ENCODE measurements at places on chromosomes 12 and 14.

DNA sequence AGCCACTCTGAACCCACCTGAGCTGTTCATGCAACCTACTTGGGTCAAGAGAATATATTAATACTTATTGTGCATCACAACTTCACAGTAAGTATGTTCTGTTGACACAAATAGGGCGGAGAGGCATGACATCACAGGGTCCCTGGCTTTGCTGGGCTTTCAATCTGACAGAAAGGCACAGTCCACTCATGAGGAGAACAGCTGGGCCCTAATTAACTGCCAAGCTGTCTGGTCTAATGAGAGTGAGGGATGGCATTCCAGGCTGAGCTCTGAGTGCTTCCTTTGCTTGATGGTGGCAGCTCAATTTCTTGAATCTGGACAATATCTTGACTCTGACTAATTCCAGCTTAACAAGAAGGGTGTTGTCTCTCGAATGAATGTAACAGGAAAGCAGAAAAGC lies 2.0 kb downstream of the EFCAB11 start:
- no peak for DNase-seq

GRCh38 chr14:102362084-102362483 lies 606 bp downstream of the CINP start:
- peak; percentile 21 for DNase-seq

GRCh38 chr12:106291342-106291741 lies 11.2 kb upstream of the TCP11L2 start:
- no peak for DNase-seq

GRCh38 chr12:43969882-43970281 lies 134.0 kb downstream of the TMEM117 start:
- no peak for DNase-seq

GRCh38 chr14:106788534-106788933 lies 1262.2 kb downstream of the TMEM121 start:
- no peak for DNase-seq

- no peak for DNase-seq
Observed at GRCh38 chr12:30978639-30979038, 52.1 kb downstream of the TSPAN11 start.

- no peak for DNase-seq
Observed at GRCh38 chr14:105142651-105143450, 25.7 kb downstream of the JAG2 start.

- DNase-seq: no peak
Observed at GRCh38 chr14:65565948-65566347, 153.4 kb downstream of the FUT8 start.

DNA sequence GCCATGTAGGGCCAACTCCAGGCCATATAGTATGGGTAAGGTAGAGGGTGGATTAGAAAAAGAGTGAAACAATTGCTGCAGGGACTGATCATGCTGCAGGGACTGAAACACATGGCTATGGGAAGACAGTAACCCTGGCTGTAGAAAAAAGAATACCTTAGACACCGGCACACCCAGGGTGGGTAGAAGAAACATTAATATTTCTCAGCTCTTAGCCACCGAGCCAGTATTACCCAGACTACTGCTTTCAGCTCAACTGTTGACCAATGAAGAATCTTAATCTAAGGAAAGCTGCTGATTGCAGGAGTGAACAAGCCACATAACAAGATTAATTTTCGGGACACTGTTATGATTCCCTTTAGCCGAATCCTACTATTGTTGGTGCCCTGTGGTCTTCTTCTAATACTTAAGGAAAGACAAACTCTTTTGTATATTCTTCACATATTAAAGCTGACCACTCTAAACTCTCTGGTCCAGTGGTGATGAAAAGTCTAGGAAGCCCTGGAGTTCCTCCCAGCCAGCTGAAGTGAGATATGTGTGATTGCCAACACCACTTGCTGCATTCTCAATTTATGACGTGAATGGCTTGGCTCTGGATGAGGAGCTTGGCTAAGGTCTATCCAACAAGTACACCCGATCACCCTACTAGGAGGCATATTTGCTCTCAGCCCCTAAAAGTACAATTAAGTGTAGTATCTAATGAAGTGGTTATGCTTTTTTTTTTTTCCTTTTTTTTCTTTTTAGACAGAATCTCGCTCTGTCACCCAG lies 69.2 kb downstream of the NOVA1 start:
- DNase-seq: no peak

GRCh38 chr12:49111206-49111605 lies 559 bp upstream of the LMBR1L start:
- DNase-seq: no peak

- DNase-seq: no peak
Observed at GRCh38 chr12:117607778-117608177, 246.4 kb upstream of the NOS1 start.

DNA sequence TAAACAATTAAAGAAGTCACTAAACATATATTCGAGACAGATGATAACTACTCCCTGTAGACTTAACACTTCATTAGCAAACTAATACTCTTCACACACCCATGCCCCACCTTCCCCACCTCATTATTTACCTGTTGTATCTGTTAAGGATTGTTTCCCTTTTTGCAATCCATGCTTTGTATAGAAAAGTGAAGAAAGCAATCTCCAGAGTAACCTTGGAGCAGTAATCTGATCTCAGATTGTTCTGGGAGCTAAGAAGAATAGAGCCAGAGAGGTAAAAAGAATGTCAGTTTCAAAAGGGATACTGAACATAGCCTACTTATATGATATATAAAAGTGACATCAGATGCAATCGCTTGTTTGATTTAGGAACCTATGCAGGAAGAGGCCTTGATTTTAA lies 37.4 kb downstream of the PLEKHA5 start:
- DNase-seq: no peak

- no peak for DNase-seq
Observed at GRCh38 chr12:109464642-109465351, 12.3 kb downstream of the KCTD10 start.

- DNase-seq: no peak
Observed at GRCh38 chr12:103820361-103820760, 20.7 kb downstream of the NT5DC3 start.

DNA sequence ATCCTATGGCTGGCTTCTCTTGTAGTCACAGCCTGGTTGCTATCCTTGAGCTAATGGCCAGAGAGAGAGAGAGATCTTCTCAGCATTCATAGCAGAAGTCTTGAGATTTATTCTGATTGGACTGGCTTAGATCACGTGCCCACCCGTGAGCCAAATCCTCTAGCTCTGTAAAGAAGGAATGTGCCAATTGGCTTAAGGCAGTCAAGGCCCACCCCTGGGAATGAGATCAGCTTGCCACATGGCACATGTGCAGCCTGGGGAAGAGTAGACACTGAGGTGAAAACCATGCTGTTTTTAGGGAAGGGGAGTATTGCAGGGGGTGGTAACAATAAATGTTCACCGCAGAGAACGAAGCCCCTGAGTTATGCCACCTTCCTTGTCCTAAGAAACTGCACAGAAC lies 36.3 kb downstream of the PLEKHG7 start:
- DNase-seq: no peak

All from stimulated activated CD8-positive, alpha-beta memory T cell treated with anti-CD3 and anti-CD28 coated beads, Interleukin-7, amount 100 ng/mL, for 4 hours (primary cell).